Daoy (cell line): ENCODE measurements at places on chromosomes 16 and 17. TPM values are rescaled to one million over a fixed set of nuclear protein-coding genes. Genes with fewer than 3 reads are reported as not detected.
A peak's percentile ranks its signal among the peaks of the same experiment; 100 is the strongest.

DNA sequence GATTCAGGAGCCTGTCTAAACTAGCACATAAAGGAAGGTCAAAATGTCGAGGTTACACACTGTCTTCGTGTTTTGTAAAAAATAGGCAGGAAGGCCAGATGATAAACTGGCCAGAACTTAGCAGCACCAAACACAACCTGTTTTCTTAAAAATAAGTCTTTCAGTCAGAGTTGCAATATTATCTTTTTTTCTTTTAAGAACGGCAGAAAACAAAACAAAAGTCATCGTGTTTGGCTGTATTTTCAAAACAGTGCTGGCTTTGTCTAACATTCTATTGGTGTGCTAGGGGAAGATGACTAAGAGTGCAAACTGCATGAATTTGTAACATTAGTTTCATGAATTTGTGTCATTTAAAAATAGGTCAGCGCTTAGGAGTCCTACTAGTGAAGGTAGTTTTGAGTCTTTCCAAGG lies 5.3 kb downstream of the MAF start:
- DNase-seq, result no peak

The G6PC3 gene
- total RNA-seq, result 22.6 and 30.1 TPM in 2 replicates

DNA sequence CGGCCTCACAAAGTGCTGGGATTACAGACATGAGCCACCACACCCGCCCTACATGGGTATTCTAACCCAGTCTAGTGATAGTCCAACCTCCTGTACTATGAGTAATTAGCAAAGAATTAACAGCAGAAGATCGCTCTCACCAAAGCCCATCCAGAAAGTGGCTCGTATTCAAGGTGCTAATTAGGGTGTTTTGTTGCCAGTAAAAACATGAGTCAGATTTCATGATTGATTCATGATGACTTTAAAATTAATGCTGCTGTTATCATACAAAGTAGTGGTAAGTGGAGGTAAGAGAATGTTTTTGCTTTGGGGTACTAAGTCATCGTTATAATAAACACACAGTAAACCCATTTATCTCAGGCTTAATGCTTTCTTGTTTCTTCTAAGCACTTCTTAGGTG lies 428.8 kb downstream of the WWOX start:
- peak; percentile 59 for DNase-seq

- DNase-seq, result no peak
Measured at GRCh38 chr17:59641799-59642484, 22.2 kb downstream of the CLTC start.

DNA sequence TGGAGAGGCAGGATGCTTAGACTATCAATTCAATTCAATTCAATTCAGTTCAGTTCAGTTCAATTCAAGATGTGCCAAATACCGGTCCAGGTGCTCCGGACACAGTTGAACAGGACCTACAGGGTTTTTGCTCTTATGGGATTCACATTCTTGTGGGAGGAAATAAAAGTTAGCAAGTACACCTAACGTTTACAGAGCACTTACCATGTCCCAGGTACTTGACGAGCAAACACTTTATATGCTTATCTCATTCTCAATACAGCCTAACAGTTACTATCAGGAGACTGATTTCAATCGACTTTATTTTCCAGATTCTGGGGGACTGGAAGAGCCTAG lies 467 bp upstream of the GDE1 start:
- DNase-seq, result no peak

The TSNAXIP1 gene
- total RNA-seq, result 0.11 and 1.1 TPM in 2 replicates

GRCh38 chr17:35731239-35731916 lies at the start of gene RASL10B:
TSS of gene RASL10B (plus strand) at chr17:35731639. CDS start at chr17:35735185, 3,546 bp downstream.
- DNase-seq, result peak; percentile 68

The TBC1D3L gene
- not detected in 2 replicates for total RNA-seq

DNA sequence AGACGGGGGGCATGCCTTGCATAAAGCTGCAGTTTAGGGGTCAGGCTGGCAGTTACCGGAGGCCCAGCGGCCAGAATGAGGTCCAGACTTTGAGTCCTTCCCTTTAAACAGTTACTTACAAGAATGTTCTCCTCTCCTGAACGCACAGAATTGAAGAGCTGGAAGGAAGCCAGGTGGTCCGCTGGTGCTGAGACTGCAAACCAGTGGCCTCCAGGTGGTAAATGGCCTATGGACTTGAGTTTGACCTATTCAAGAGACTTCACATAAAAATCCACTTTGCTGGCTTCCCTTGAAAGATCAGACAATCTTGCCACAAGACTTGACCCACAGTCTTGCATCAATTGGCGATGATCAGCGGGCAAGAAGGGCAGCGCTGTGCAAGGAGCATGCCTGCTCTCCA lies 14.7 kb upstream of the SEZ6 start:
- DNase-seq, result no peak

The MGAT5B gene
- total RNA-seq, result 4.1 and 5.4 TPM in 2 replicates

GRCh38 chr17:80104321-80104955 lies 3.1 kb downstream of the GAA start:
- peak; percentile 33 for DNase-seq

- peak; percentile 86 for DNase-seq
Measured at GRCh38 chr17:74210191-74211140, 2.9 kb upstream of the TTYH2 start.

GRCh38 chr17:39306509-39307212 lies 80.9 kb upstream of the STAC2 start:
- no peak for DNase-seq

GRCh38 chr16:12361016-12361415 lies 384.5 kb downstream of the SNX29 start:
- no peak for DNase-seq

- no peak for DNase-seq
Measured at GRCh38 chr17:218432-219110, 37.1 kb upstream of the DOC2B start.

The MT1E gene
- total RNA-seq, result 248 and 365 TPM in 2 replicates

GRCh38 chr16:78890373-78890895 lies 710.1 kb downstream of the MAF start:
- DNase-seq, result no peak
